Choroid plexus epithelial cell (primary cell): ENCODE measurements at places on chromosomes 11 and 22.

GRCh38 chr11:73313652-73314051, 5.6 kb downstream of the ARHGEF17 start:
- DNase-seq: no peak

GRCh38 chr11:119996556-119996955, 141.4 kb downstream of the TRIM29 start:
- DNase-seq: no peak

- DNase-seq: peak; percentile 47
These were observed 5.4 kb downstream of the BEST1 start for GRCh38 chr11:61955422-61956135.

GRCh38 chr11:34105957-34106504, 602 bp downstream of the NAT10 start:
- peak; percentile 49 for DNase-seq

- no peak for DNase-seq
These were observed 553 bp upstream of the TCIRG1 start for GRCh38 chr11:68038226-68038717.

- no peak for DNase-seq
These were observed 55.5 kb downstream of the CSNK2A3 start for GRCh38 chr11:11297578-11297977.

GRCh38 chr11:40139066-40139465, 1320.4 kb downstream of the LRRC4C start:
- no peak for DNase-seq
